Inflammatory macrophage treated with lipopolysaccharide for 1 hour (primary cell): ENCODE measurements at places on chromosomes 6 and 20.
A peak's percentile ranks its signal among the peaks of the same experiment; 100 is the strongest.

DNA sequence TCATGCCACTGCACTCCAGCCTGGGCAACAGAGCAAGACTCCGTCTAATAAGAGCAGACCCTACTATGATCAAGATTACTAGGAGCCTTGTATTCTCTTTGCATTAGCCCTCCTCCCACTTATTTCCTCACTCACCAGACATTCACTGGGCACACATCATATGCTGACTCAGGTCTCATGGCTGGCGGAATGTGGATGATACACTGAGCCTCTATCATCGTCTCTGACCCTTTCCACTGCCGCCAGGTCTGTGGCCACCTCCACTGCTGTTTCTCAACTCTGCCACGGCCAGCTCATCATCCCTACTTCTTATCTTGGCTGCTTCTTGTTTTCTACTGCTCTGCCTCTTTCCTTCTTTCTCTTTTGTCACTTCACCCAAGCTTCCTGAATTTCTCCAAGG, 161.0 kb downstream of the BACH2 start:
- DNase-seq, result no peak

DNA sequence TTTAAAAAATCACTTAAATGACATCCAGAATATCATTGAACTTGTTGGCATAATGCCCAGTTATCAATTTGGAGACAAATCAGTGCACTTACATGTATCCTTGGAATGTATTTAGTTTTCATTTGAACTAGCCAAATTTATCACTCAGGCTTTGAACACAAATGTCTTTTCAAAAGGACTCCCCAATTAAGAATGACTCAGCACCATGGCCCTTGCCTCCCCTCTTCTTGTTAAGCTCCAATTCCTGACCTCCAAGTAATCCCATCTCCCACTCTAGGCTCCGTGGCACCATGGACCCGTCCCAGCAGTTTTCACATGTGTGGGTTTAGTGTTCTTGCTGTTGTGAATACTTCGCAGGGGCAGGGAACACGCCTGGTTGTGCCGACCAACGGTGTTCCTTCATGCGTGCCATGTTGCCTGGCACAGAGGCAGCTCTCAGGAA, 2.7 kb downstream of the AKAP12 start:
- no peak for DNase-seq

GRCh38 chr6:159151266-159151855, 17.8 kb upstream of the FNDC1 start:
- DNase-seq, result peak; percentile 85

DNA sequence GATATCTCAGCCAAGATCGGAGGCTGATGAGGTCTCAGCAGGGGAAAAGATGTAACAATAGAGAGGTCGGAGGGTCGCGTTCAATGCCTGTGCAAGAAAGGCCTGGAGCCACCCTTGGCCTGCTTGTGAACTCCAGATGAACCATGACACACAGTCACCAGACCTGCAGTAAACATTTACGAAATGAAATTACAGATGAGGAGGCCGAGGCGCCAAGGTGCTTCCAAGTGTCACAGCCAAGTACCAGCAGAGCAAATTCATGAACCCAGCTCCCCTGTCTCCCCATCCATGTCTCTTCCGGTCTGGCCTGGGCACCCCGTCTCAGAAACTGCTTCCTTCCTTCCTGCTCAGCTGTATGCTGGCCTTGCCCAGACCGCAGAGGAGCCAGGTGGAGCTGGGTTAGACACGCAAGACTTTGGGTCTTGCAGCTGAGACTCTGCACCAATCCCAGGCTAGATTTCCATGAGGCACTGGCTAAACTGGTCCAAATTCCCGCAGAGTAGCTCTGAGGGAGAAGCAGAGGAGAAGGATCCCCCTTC, 48.1 kb downstream of the CHMP4B start:
- DNase-seq, result peak; percentile 34

DNA sequence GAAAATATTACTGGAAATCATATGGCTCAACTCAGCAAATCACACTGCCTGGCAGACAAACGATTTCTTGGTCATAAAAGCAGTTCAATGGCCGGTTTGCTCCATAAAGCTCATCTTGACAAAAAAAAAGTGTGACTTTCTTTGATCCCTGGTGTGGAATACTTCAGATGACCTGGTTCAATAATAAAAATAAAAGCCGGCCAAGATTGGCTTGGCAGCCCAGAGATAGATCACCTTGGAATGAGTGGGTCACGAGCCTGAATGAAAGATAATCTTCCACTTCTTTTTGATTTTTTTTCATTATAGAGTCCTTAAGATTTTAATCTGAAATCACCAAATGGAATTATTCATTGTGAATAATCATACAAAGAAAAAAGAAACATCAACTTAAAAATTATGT, 445.3 kb upstream of the CITED2 start:
- no peak for DNase-seq
